Activated CD4-positive, alpha-beta T cell treated with anti-CD3 and anti-CD28 coated beads, Interleukin-2, amount 50 U/mL, for 1 hour (primary cell): ENCODE measurements at places on chromosomes 1 and 21.

DNA sequence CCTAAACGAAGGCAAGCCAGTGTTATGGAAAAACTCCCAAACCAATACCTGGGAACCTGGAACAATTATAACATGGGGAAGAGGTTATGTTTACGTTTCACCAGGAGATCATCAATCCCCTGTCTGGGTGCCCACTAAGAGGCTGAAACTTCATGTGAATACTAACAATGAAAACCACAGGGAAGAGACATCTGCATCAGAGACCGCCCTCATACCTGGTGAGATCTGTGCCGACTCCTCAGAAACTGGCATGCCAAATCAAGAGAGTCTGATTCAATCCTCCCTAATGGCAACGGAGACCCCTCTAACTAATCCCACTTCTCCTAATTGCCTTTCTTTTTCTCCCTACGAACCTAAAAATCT lies 163.2 kb downstream of the IER5 start:
- no peak for DNase-seq

DNA sequence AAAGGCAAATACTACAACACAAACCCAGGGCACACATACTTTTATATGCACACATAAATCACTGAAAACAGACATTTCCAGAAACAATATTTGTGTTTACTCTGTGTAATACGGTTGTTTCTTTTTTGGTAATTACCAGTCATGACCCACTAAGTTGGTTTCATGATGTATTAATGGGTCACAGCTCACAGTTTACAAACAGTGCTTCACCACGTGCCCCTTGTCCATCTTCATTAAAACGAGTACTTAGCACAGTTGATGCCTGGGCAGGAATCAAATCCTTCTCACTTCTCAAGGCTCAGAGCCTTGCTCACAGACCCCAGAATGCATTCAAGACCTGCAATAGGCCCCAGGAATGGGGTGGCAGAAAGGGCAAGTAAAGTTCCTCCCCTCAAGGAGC lies 13.8 kb downstream of the SSBP3 start:
- DNase-seq: no peak

- no peak for DNase-seq
Observed at GRCh38 chr21:41750051-41750450, 16.8 kb downstream of the RIPK4 start.

DNA sequence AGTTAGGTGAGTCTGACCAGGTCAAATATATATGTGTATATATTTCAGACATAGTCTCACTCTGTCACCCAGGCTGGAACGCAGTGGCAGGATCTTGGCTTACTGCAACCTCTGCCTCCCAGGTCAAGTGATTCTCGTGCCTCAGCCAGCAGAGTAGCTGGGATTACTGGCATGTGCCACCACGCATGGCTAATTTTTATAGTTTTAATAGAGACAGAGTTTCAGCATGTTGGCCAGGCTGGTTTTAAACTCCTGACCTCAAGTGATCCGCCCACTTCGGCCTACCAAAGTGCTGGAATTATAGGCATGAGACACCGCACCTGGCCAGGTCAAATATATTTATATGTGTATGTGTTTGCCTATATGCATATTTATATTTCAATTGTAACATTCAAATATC lies 581.5 kb upstream of the B3GALT2 start:
- no peak for DNase-seq

DNA sequence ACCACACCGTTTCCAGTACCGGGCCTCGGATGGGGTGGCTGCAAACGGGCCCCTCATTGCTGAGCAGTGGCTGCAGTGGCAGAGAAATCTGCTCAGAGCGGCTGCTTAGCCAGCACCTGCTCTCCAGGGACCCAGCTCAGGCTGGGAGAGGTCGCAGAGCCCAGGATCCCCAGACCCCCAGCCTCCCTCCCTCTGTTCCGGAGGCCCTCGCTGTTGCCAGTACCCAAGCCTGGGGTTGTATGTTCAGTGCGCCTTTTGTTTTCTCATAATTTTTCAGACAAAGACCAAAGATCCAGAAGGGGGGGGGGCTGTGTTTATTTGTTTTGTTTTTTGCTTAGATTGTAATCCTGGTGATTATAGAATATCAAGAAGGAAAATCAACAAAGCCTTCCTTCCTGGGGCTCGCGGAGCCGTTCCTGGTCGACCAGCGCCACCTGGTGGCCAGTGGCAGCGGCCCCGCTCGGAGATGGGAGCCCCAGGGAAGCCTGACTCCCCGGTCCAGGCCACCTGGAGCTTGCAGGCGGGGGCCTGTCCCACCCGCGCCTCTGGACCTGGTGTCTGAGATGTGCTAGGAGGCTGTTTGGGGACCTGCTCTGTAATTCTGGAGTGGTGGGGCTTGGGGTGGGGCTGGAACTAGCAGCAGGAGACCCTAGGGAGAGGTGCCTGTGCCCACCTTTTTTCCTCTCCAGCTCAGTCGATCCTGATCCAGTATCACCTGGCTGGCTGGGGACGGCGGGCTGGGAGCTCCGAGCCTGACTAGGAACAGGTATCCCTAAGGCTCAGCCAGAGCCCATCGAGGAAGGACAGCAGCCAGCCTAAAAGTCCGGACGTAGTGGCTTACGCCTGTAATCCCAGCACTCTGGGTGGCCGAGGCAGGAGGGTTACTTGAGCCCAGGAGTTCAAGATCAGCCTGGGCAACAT lies 123.9 kb upstream of the VAMP3 start:
- peak; percentile 67 for DNase-seq

DNA sequence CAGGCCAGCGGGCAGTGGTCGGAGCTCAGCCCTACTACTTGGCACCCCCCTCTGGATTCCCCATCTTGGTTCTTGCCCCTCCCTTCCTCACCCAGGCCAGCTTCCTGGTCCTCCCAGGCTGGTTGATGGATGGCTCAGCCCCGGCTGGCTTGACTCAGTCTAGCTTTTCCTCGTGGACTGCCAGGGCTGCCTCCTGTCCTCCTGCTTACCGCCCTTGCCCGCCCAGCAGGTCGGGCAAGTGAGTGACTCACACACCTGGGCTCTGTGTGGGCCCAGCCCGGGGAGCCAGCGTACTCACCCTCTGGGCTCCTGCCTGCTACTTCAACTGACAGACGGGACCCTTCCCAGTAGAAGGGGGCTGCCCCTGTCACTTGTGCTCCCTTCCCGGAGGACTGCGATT lies 19.5 kb upstream of the ARHGEF10L start:
- no peak for DNase-seq
